Stimulated activated CD4-positive, alpha-beta T cell treated with anti-CD3 and anti-CD28 coated beads, Interleukin-12 subunit alpha, Interleukin-12 subunit beta, amount 100 ng/mL, for 24 hours (primary cell): ENCODE measurements at places on chromosomes 1 and 21.
A peak's percentile ranks its signal among the peaks of the same experiment; 100 is the strongest.

DNA sequence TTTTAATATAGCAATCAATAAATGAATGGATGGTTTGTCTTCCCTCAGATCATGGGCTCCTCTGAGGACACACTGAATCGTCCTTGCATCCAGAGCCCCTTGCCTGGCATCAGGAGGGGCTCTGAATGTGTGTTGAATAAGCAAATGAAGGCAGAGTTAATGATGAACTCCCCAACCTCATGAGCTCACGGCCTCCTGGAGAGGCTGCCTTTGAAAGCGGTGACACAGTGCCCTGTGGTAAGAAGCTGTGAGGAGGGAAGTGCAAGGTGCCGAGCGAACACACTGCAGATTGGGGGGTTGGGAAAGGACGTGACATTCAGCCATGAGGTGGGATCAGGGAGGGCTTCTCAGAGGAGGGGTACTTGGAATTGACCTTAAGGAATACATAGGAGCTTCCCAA lies 3.2 kb upstream of the PARS2 start:
- no peak for DNase-seq

- DNase-seq, result no peak
Measured at GRCh38 chr1:64184003-64184440, 19.4 kb upstream of the UBE2U start.

DNA sequence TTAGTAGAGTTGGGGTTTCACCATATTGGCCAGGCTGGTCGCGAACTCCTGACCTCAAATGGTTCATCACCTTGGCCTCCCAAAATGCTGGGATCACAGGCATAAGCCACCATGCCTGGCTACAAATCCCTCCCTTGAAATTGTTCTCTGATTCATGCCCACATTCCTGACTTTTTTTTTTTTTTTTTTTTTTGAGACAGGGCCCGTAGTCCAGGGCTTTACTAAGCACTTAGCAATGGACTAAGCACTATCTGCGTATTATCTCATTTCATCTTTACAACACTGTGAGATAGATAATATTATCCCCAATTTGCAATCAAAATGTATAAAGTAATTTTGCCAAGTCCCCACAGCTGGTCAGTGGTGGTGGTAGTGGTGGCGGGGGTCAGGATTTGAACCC lies 58.9 kb downstream of the VWA5B1 start:
- DNase-seq, result no peak

- DNase-seq, result no peak
Measured at GRCh38 chr1:193210996-193211395, 24.6 kb upstream of the B3GALT2 start.

GRCh38 chr1:55578646-55579045 lies 363.5 kb upstream of the USP24 start:
- no peak for DNase-seq

GRCh38 chr1:37915476-37916093 lies 31.3 kb downstream of the INPP5B start:
- DNase-seq, result no peak

DNA sequence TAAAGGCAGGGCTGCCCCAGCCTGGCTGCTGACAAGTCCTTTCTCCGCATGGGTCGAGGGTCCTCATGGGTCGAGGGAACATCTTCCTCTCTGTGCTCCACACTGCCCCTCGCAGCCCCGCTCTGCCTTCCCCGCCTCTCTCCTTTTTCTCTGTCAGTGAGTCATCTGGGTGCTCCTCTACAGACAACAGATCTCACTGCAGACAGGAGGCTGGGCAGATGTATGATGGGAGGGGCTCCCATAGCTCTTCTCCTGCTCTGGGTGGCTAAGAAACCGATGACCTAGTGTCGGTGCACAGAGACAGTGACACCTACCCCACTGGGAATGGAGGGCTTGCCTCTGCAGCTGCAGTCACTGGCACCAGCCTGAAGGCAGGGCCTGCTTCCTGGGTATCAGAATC lies 5.5 kb downstream of the KCNA10 start:
- no peak for DNase-seq

GRCh38 chr1:60427701-60428100 lies 354.1 kb upstream of the C1orf87 start:
- no peak for DNase-seq

DNA sequence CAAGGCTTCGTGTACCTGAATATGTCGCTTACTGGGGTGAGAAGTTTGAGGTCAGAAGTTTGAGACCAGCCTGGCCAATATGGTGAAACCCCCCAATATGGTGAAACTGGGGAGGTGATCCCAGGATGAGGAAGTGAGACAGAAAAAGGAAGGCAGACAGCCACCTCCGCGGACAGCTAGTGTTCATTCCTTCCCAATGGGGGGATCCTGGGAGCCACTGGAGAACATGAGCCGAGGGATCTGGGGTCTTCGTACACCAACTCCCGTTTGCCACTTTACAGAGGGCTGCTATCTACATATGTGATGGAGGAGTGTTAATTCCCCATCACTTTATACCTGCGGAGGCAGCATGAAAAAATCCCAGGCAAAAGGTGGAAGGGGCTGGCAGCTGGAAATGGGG lies 19.6 kb upstream of the IFFO2 start:
- DNase-seq, result no peak

DNA sequence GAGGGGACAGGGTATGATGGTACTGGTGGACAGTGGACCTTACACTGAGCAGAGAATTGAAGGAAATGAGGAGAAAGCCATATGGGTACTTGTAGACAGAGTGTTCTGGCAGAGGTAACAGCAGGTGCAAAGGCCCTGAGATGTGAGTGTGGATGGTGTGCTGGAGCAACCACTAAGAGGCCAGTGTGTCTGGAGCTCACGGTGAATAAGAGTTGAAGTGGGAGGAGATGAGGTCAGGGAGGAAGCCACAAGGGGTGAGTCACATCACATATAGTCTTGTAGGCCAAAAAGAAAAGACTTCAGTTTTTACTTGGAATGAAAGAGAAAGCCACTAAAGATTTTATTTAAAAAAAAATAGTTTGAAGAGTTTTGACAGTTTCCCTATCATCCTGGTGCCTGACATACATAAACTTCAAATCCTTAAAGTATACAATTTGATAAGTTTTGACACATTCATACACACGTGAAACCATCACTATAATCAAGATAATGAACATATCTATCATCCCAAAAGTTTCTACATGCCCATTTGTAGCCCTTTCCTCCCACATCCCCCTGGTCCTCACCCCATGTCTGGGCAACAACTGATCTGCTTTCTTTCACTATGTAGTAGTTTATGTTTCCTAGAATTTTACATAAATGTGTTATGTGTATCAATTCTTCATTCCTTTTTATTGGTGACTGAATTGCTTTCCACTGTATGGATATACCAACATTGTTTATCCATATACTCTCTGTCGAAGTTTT lies 148.4 kb downstream of the GPATCH2 start:
- DNase-seq, result peak; percentile 10

DNA sequence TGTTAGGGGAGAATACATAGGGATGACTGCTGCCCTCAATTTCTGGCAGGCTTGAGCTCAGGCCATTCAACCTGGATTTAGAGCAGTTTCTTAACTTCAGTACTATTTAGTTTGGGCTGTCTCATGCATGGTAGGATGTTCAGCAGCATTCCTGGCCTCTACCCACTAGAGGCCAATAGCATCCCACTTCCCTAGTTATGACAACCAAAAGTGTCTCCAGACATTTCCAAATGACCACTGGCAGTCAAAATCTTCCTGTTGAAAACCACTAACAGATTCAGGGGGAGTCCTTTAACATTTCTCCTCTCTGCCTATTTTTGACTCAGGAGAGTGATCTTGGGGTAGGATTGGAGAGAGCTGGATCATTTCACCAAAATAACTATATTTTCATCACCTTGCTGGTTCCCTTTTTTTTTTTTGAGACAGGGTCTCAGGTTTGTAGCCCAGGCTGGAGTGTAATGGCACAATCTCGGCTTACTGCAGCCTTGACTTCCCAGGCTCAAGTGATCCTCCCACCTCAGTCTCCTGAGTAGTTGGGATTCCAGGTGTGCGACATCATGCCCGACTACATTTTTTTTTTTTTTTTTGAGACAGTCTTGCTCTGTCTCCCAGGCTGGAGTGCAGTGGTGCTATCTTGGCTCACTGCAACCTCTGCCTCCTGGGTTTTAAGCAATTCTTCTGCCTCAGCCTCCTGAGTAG lies 8.7 kb downstream of the GNAT2 start:
- no peak for DNase-seq

GRCh38 chr1:117892512-117892911 lies 36.9 kb downstream of the GDAP2 start:
- DNase-seq, result no peak

DNA sequence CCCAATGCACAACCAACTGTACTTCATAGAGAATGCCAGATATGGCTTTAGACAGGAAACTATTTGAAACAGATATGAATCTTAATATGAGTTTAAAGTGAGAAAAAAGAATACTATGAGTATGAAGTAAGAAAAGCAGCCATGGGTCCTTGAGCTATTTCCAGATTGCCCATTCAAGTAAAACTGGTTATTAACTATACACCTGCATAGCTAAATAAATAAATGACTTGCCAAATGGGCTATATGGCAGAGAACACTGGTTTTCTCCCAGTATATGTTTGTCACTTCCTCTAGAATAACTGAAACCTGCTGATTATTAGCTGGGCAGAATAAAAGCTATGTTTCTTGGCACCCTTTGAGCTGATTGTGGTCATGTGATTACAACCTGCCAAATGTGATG lies 17.0 kb upstream of the CD1C start:
- DNase-seq, result no peak

GRCh38 chr1:114756949-114757454 lies 782 bp downstream of the CSDE1 start:
- DNase-seq, result no peak

GRCh38 chr1:235663628-235664027 lies 14.0 kb upstream of the GNG4 start:
- no peak for DNase-seq

GRCh38 chr1:185600641-185601040 lies 133.6 kb upstream of the HMCN1 start:
- DNase-seq, result no peak

GRCh38 chr1:36458910-36459309 lies 5.3 kb downstream of the MRPS15 start:
- peak; percentile 44 for DNase-seq

- DNase-seq, result no peak
Measured at GRCh38 chr1:55314740-55315139, 99.6 kb upstream of the USP24 start.

DNA sequence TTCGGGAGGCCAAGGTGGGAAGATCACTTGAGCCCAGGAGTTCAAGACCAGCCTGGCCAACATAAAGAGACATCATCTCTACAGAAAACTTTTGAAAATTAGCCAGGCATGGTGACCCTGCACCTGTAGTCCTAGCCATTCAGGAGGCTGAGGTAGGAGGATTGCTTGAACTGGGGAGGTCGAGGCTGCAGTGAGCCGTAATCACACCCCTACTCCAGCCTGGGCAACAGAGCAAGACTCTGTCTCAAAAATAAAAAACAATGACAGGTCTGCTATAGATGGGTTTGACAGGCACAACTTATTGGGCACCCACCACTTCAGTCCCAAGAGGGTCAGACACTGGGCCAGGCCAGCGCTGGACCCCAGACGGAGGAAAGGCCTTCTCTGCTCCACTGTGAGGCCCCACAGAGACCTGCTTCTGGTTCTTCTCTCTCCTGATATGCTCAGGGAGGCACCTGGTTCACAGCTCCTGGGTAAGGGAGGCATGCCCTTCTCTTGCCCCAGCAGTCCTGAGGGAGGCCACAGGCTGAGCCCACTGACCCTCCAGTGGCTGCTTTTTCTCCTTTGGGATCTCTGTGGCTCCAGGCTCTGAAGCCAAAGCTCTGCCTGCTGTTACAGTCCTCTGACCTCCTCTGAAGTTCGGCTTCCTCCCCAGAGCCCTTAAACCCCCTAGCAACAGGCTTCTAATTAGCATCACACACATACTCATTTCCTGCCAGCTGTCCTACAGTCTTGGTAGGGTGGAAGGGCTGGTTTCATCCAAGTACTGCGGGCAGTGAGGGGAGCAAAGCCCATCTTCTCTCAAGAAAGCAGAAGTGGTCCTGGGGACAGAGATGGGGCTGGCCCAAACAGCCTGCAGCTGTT lies 14.4 kb downstream of the S100A16 start:
- no peak for DNase-seq

GRCh38 chr1:9371391-9371935 lies 78.8 kb downstream of the SPSB1 start:
- DNase-seq, result no peak

DNA sequence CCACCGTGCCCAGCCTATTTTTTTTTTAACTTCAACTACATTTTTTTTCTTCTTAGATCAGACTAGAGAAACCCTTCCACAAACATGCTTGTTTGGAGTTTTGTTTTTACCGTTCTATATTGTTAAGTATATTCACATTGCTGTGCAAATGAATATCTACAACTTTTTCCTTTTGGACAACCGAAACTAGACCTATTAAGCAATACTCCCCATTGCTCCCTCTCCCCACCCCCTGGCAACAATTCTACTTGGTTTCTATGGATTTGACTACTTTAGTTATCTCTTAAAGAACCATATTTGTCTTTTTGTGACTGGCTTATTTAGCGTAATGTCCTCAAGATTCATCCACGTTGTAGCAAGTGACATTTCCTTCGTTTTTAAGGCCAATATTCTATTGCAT lies 19.1 kb downstream of the ETNK2 start:
- no peak for DNase-seq

DNA sequence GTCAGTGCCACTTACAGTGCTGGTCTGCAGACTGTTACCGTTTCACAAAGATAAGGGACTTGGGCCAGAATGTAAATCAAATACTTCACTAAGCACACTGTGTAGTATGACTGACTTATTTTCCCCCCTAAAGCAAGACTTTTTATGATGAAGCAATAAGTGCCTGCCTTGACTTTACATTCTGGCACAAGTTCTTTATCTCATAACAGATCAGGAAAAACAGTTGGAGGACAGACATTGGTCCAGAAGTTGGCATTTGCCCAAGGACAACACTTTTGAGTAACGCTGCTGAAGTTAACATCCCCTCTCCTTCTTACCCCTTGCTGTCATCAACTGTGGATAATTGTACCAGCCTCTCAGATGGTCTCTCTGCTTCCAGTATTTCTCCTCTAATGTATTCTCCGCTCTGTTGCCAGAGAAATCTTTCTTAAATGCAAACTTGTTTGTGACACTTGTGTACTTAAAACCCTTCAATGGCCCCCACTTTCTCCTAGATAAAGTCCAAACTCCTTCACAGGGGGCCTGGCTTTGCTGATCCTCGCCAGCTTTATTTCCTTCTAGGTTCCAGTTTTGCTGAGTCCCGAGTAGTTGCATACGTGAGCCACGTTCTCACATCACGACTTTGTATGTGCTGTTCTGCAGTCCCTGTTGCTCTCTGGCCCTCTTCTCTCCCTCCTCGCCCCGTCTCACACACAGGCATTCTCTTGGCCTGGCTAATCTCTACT lies 45.7 kb downstream of the S1PR1 start:
- no peak for DNase-seq

DNA sequence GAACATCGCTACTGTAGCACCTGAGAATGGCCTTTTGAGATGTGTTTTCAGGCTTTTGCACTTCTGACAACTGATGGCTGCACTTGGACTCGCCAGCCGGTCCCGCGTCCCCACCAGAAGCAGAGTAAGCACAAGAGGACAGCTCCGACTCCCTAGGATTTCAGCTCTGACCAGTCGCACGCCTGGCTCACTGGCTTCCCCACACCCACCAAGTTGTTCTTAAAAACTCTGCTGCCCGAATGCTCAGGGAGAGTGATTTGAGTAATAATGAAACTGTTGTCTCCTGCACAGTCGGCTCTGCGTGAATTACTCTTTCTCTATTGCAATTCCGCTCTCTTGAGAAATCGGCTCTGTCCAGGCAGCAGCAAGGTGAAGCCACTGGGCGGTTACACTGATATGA lies 40.2 kb upstream of the NLRP3 start:
- no peak for DNase-seq

GRCh38 chr1:47532921-47533792 lies 95.3 kb downstream of the FOXD2 start:
- DNase-seq, result no peak
